ENCODE measurements at places on chromosomes 6 and 20. TPM values are rescaled to one million over a fixed set of nuclear protein-coding genes. Genes with fewer than 3 reads are reported as not detected.

Gene OLIG3
- not detected for total RNA-seq

Gene UNC5CL
- 0.56 TPM for total RNA-seq

Gene HAO1
- total RNA-seq: not detected

Gene CNKSR3
- 24.5 TPM for total RNA-seq

Gene RSPH4A
- total RNA-seq: not detected

Gene HLA-DRB5
- not detected for total RNA-seq

Gene MCHR2
- not detected for total RNA-seq

Gene NKAIN2
- not detected for total RNA-seq

Gene GFOD1
- 22.8 TPM for total RNA-seq

Gene GLP1R
- 0.08 TPM for total RNA-seq

Gene ZNF391
- 1.4 TPM for total RNA-seq

Gene LHFPL5
- total RNA-seq: not detected

Gene SRF
- total RNA-seq: 19.3 TPM

Gene IL17F
- total RNA-seq: 0.20 TPM

Gene PCK1
- 0.64 TPM for total RNA-seq

Gene NINL
- 4.8 TPM for total RNA-seq

Gene THBD
- total RNA-seq: 46.5 TPM

Gene SLA2
- 0.12 TPM for total RNA-seq

Gene RNF144B
- 21.6 TPM for total RNA-seq

Gene RNF39
- 2.6 TPM for total RNA-seq

Gene RBBP8NL
- 5.1 TPM for total RNA-seq

Gene IMPG1
- total RNA-seq: not detected

Gene GABRR2
- total RNA-seq: not detected

Gene COL12A1
- total RNA-seq: 9.4 TPM

Gene FAM209B
- total RNA-seq: 0.44 TPM

Gene TMEM74B
- 1.4 TPM for total RNA-seq

Gene MAFB
- total RNA-seq: 55.9 TPM

Gene NKX2-4
- not detected for total RNA-seq

Gene CRYBG1
- 124 TPM for total RNA-seq

Measured in esophagus mucosa (tissue), 1 donor.